ENCODE measurements at places on chromosomes 4 and X.

- peak; percentile 16 for DNase-seq
Observed at GRCh38 chr4:20252656-20253282, 1.1 kb downstream of the SLIT2 start.

GRCh38 chr4:155107059-155107458, 101.4 kb upstream of the NPY2R start:
- DNase-seq, result no peak

GRCh38 chr4:11970754-11971153, 542.1 kb upstream of the HS3ST1 start:
- no peak for DNase-seq

DNA sequence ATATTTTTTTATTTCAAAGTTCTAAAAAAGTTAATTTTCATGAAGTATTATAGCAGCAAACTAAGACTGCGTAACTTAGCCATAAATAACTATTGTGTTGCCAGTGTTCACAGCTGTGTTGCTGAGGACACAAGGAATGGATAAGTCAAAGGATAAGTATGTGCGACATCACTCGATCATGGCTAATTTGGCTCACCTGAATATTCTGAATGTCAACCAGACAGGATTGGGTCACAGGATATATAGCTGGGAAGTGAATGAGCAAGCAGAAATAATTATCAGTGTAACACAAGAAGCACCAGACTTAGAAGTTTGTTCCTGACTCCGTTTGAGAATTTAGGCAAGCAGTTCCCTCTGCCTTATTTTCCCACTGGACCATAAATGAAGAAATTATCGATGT, 33.9 kb downstream of the PRDM8 start:
- no peak for DNase-seq

DNA sequence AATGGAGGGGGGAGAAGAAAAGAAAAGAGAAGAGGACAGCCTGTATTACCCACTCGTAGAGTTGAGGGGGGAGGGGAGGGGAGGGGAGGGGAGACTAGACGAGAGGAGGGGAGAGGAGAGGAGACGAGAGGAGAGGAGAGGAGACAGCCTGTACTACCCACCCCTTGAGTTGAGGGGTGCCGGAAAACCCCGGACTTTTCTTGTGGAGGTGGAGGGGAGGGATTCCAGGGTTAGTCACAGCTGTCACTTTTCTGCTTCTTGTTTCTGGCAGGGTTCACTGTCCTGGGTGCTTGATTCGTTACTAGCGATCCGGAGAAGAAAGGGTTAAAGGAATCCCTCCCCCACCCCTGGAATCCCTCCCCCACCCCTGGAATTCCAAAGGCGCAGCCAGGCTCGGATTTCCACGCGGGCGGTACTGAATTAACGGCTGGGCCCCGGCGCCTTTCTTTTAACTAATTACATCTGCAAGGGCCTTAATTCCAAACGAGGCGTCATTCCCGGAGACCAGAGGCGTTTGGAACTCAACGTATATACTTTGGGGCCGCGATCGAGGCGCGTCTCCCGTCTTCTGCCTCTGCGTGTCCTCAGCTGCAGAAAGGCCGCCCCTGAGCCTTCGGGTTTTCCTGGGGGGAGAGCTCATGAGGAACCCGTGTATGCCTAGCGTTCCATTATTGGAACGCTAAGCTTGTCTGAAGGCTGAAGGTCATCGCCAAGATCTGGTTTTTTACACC, 20.1 kb upstream of the CSF2RA start:
- DNase-seq, result no peak

- DNase-seq, result no peak
Observed at GRCh38 chr4:3598695-3599227, 66.5 kb upstream of the LRPAP1 start.

- DNase-seq, result no peak
Observed at GRCh38 chrX:100615005-100615404, 21.6 kb downstream of the TSPAN6 start.

DNA sequence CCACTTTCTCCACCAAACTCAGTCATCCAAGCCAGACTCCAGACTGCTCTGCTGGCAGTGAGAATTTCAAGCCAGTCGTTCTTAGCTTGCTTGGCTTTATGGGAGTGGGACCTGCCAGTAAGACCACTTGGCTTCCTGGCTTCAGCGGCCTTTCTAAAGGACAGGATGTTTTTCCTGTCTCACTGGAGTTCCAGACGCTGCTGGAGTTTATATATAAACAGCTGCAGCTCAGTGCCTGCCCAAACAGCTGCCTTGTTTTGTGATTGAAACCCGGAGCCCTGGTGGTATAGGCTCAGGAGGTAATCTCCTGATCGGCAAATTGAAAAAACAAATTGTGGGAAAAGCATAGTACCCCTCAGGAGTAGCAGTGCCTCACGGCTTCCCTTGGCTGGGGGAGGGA, 1165.8 kb upstream of the ADGRL3 start:
- DNase-seq, result peak; percentile 32

DNA sequence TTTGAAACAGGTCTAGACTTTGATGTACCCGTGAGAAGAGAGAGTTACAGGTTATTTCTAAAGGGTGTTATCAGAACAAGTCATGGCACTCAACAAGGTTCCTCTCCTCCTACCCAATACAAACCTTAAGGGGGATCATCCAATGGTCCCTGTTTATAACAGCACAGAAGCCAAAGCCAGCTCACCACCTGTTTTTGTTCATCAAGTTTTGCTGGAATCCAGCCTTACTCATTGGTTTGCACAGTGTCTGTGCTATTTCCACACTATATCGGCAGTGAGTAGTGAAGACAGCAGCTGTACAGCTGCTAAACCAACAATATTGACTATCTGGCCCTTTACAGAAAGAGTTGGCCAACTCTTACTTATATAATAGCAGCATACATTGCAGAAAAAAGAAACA, 262.1 kb upstream of the STS start:
- no peak for DNase-seq

GRCh38 chr4:96504386-96504785, 664.5 kb downstream of the PDHA2 start:
- DNase-seq, result no peak

DNA sequence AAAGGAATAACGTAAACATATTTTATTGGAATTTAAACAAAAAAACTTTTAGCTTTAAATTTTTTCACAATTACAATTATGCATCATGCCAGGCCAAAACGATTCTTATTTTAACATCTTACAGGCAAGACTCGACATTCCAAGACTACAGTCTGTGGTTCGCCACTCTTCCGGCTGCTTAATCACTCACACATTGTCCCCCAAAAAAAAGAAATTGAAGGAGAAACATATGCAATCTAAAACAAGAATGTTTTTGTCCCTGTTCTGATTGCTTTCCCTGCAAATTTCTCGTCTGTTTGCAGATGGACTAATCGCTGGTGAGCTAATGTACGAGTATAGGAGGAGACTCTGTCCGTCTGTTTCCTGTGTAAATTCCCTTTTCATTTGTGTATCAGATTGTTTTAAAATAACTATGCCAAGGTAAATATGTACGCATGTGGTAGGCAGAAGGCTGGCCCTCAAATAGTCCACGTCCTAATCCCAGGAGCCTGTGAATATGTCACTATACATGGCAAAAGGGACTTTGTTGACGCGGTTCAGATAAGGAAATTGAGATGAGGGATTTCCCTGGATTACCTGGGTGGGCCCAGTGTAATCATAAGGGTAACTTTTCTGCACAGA, 37.7 kb upstream of the MTNR1A start:
- no peak for DNase-seq

DNA sequence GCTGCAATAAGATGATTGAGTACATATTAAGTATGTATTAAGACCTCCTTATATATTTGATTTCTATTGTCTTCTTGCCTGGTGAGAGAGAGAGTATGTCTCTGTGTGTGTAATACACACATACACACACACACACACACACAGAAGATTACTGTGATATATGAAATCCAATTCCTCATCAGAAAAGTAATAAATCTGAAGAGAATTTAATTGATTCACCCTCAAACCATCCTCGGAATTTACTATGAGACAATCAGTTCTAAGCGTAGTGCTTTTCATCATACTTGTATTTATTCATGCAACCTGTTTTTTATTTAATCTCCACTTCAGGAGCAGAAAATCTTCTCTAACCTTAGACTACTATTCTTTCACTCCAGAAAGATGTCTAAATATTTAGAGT, 62.3 kb upstream of the TLL1 start:
- DNase-seq, result no peak

GRCh38 chr4:43423276-43423675, 530.8 kb downstream of the GRXCR1 start:
- DNase-seq, result no peak

- DNase-seq, result no peak
Observed at GRCh38 chr4:126458993-126459392, 1144.2 kb downstream of the FAT4 start.

GRCh38 chr4:86960557-86960961, 25.7 kb downstream of the AFF1 start:
- DNase-seq, result no peak

GRCh38 chrX:140510306-140510676, 5.4 kb upstream of the SOX3 start:
- DNase-seq, result no peak

GRCh38 chrX:15769300-15769954, 20.9 kb upstream of the ZRSR2 start:
- DNase-seq, result no peak

DNA sequence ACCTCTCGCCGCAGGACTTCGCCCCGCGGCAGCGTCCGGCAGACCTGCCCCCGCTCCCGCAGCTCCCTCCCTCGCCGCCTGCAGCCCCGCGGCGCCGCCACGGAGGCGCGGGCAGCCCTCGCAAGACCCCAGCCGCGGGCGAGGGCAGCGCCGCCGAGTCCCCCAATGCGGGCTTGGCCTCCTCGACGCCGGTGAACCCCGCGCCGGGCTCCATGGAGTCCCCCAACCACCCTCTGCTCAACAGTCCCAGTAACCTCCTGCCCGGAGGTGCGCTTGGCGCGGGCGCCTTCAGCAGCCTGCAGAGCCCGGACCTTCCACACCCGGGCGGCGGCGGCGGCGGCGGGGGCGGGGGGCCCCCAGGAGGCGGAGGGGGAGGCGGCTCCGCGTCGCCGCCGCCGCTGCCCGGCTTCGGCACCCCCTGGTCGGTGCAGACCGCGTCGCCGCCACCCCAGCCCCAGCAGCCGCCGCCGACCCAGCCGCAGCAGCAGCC, 1.2 kb downstream of the CPEB2 start:
- no peak for DNase-seq

DNA sequence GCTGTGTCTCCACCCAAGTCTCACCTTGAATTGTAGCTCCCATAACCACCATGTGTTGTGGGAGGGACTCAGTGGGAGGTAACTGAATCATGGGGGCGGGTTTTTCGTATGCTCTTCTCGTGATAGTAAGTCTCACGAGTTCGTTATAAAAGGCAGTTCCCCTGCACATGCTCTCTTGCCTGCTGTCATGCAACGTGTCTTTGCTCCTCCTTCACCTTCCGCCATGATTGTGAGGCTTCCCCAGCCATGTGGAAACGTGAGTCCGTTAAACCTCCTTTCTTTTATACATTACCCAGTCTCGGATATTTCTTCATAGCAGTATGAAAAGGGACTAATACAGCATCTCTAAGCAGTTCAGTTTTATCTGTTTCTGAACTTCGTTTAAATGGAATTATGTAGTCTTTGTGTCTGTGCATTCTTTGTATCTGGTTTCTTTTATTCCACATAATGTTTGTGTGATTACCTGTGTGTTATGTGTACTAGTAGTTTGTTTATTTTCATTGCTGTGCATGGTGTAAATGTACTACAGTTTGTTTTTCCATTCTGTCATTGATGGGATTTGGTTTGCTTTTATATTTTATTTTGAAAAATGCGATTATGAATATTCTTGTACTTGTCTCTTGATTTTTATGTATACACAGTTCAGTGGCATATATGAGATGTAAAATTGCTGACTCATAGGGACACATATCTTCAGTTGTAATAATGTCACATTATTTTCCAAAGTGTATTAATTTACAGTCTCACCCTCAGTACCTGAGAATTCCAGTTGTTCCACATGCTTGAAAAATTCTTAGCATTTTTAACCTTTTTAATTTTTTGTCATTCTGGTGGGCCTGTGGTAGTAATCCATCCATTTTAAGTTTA, 304.9 kb downstream of the GBA3 start:
- no peak for DNase-seq

DNA sequence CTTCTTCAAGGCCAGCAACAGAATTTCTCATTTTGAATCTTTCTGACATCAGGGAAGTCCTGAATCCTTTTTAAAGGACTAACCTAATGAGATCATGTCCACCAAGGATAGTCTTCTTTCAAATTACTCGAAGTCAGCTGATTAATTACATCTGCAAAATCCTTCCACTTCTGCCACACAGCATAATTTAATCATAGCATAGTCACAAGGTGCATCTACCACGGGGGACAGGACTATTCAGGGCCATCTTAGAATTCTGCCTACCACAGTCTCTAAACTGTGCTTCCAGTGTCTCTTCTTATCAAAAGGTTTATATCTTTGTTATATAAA, 53.7 kb downstream of the ATP10D start:
- DNase-seq, result no peak

DNA sequence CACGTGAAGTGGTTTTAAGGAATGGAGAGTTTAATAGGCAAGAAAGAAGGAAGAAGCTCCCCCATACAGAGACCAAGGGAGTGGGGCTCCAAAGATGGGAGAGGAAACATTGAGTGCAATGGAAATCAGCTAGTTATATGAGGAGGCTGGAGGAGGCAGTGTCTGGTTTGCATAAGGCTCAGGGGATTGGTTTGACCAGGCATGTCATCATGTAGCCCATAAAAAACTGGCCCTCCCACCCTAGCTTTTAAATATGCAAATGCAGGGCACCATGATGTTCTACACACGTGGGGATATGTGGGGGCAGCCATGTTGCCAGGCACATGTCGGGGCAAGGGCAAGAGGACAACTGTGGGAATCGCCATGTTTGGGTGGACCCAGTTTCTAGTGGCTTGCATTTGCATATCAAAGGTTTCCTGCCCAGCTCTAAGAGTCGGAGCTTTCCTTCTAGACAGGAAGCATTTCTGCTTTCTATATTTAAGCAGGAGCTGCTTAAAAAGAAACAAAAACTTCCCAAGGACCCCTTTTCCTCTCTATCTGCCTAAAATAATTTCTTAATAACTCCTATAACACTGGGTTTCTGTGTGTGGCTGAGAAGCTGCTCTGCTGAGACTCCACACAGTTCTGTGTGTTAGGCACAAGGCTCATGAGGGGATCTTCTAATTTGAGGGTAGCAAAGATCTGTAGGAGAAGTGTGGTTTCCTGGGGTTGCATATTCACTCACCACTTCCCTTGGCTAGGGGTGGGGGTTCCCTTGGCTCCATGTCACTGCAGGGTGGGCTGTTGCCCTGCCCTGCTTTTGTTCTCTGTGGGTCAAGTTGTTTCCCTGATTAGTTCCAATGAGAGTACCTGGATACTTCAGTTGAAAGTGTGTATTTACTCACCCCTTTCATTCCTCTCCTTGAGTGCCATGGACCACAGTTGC, 113.5 kb downstream of the VSIG4 start:
- DNase-seq, result no peak

DNA sequence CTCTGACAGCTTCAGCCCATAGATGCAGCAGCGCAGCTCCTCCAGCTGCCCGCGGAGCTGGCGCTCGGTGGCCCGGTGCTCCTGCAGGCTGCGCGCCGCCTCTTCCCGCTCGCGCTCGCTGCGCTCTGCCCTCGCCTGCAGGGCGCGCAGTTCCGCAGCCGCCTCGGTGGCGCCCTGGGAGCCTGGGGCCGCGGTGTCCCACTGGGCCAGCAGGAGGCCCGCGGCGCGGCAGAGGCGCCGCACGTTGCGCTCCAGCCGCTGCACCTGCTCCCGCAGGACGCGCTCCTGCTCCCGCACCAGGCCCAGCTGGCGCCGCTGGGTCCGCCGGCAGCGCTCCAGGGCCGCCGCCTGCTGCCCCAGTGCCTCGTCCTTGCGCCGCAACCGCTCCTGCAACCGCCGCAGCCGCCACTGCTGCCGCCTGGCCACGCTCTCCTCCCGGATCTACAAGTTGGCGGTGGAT, 10.1 kb downstream of the C4orf50 start:
- no peak for DNase-seq

Measured in NCI-H510A (cell line).